ENCODE measurements at places on chromosomes 3 and 15. TPM values are rescaled to one million over a fixed set of nuclear protein-coding genes. Genes with fewer than 3 reads are reported as not detected.

The TERC gene
- 119 TPM for total RNA-seq

The LYZL4 gene
- not detected for total RNA-seq

The NPAP1 gene
- total RNA-seq = 0.11 TPM

The AADAC gene
- total RNA-seq = not detected

The PLCB2 gene
- not detected for total RNA-seq

The PTPN23 gene
- 12.9 TPM for total RNA-seq

Measured in articular chondrocyte of knee joint (primary cell).